EH (cell line): ENCODE measurements at places on chromosomes 16 and 17.
A peak's percentile ranks its signal among the peaks of the same experiment; 100 is the strongest.

GRCh38 chr17:3695723-3696411 lies at the start of gene P2RX5:
Gene P2RX5, minus strand, starts transcription at chr17:3696155. Its CDS starts 150 bp downstream, at chr17:3696005.
- DNase-seq: peak; percentile 25

GRCh38 chr17:14590459-14591250 lies 289.8 kb downstream of the HS3ST3B1 start:
- no peak for DNase-seq

DNA sequence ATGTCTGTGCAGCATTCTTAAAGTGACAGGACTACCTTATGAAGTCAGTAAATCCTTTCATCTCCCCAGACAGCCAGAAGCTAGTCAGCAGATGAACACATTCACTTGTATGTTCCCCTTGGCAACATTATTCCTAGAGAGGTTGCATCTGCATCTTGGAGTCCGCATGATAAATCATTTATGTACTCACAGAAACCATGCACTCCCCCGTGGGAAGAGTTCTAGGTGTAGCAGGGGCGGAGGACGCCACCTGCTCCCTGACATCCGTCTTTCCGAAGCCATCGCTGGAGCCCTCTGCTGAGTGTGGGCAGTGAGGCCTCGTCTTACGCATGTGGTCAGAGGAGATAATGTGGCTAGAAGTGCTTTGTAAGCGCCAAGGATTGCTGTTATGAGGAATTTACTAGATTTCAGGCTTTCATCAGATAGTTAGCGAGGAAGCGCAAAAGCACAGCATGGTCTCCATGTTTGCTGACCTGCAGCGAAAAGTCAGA lies 144.5 kb downstream of the RPTOR start:
- DNase-seq: no peak

DNA sequence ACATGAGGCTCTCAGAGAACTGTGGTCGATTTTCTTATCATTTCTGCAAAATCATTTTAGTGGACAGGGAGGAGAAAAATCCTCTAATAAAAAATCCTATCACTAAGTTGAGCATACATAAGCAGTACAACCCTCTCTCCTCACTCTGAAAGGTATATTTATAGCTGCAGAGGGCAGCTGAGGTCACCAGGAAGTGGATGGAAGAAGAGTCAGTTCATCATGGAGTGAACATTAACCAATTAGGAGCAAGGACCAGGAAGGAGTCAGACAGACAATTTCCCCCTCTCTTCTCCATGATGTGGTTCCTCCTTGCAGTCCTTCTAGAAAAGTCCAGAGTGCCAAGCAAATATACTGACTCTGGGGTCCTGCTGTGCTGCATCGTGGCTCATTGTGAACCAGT lies 253.7 kb downstream of the TOX3 start:
- DNase-seq: no peak
